ENCODE measurements at places on chromosomes 7 and 10.

DNA sequence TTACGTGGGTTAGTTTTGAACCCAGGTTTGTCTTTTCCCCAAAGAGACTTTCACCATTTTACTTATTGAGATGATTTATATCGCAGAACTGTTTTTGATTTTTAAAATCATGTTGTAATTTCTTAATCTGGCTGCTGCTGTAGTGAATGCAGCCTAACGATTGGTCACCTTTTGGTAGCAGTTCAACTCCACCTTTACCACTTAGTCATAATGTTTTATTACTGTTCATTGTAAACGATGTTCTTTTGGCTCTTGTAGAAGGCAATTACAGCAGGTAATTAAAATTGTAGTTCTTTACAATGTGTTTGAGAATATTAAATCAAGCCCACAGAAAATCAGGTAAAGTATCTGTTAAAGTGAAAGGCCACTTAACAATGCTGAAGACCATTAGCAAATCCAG lies 531.1 kb downstream of the SDK1 start:
- DNase-seq: no peak

DNA sequence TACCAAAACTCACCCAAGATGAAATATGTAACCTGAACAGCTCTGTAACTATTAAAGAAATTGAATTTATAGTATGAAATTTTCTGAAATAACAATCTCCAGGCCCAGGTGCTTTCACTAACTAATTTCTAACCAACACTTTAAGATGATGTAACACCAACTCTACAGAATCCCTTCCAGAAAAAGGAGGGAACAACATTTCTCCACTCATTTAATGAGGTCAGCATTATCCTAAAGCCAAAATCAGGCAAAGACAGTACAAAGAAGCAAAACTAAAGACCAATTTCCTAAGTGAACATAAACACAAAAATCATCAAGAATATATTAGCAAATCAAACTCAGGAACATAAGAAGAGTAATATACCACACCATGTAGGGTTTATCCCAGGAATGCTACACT lies 65.5 kb downstream of the KMT2C start:
- no peak for DNase-seq

GRCh38 chr10:128306966-128307365 lies 180.7 kb upstream of the MKI67 start:
- DNase-seq: no peak

DNA sequence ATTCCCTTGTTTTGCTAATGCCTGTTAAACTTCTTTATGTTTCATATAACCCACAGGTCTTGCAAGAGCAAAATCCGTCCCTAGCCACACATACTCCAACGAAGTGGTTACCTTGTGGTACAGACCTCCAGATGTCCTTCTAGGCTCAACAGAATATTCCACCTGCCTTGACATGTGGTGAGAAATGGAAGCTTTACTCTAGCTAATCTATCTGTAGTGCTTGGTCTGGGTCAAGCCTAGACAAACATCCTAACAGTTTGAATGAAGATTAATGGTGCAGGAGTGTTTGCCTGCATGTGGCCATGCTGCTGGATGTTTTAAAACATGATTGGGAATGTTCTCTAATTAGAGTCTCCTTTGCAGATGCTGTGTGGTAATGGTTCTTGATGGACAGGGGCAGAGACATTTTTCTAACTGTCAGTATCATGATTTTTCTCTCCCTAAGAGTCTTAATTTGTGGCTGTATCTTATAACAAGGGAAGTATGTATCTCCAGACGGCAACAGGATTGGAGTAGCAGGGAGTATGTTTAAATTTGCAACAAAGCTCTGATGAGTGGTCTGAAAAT lies 308.5 kb upstream of the FZD1 start:
- no peak for DNase-seq

DNA sequence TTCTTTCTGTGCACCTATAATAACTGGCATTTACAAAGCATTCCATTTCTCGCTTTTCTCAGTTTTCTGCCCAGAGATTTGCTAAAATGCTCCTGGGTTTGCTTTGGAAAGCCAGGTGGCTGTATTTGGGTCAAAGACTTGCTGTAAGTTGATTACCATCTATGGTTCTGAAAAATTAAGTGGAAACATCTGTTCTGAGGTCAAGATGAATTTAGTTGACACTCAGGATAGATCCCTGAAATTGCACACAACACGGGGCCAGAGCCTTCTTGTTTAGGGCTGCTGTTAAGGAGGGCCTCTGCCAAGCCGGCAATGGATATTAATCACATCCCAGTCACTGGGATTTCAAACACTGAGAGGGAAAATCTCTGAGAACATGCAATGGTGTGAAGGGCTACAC lies 111.6 kb upstream of the GLI3 start:
- DNase-seq: no peak

DNA sequence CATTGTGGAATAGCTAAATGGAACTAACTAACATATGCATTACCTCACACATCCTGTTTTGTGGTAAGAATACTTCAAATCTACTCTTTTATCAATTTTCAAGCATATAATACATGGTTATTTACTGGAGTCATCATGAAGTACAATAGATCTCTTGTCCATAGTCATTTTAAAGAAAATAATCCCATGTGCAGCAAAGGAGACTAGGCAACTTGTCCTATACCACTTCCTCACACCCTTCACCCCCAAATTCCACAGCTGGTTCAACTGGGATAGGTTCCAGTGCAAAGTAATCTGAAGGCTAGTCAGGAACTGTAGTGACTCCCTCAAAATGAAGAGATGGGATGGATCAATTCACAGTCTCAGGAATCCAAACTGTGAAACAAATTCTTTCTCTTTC lies 176.1 kb downstream of the SGMS1 start:
- DNase-seq: no peak

DNA sequence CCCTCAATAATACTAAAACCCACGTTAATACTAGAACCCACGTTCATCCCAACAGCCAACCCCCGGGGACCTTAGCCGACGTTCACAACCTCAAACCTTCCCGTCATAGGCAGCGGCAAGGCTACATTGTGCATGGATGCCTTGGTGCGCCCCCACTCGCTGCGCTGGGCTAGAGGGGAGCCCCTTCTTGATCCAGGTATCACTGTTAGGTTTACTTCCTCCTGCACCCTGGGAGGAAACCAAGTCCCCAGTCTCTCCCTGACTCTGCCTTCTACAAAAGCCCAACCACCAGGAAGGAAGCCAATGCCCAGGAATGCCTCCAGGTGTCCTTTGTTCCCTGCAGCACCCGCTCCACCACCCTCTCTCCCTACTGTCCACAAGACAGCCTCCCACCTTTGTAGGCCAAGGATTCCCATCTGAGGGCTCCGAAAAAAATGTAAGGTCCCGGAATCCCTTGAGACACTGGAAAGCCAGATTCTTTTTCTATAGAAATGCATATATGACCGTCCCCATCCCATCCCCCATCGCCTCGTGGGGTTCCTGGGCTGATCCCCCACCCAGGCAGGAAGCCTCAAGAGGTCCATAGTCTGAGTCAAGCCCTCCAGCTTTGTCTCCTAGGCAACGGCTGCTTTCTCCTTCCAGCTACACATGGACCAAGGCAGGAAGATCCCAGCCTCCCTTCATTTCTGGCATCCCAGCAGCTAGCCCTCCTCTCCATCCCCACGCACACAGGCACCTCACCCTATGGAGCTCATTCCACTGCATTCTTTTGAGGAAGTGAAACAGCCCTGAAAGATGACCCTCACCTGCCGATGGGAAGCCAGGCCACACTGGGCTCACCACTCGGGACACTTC lies 25.2 kb downstream of the CTBP2 start:
- no peak for DNase-seq

DNA sequence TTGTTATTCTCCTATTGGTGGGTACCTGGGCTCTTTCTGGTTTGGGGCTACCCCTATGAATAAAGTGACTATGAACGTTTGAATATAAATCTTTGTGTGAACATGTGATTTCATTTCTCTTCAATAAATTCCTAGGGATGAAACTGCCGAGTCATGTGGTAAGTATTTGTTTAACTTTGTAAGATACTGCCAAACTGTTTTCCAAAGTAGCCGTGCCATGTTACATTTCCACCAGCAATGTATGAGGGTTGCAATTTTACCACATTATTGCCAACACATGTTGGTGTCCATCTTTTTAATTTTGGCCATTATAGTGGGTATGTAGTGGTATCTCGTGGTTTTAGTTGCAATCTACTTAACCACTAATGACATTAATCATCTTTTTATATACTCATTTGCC lies 94.7 kb downstream of the ZNRF2 start:
- DNase-seq: no peak

DNA sequence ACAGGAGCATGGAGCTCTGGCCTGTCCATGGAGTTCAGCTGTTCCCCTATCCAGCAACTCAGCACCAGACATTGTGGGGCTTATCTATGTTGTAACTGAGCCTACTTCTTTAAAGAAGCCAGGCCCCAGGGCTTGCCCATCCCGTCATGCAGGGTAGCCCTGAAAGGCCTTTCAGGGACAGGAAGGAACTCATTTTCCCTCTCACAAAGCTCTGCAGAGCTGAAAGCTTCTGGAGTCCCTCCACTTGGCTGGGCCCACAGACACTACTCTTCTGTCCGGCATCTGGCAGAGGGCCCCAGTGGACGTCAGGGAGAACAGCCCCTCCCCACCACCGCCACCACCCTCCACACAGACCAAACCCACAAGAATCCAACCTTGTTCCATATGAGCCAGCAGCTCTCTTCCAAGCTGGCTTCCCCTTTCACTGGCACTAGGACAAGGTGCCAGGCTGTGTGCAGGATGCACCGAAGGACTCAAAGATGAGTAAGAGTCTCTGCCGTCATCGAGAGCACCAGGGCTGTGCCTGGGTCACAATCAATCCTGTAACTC lies 33.1 kb downstream of the DENND2A start:
- no peak for DNase-seq

GRCh38 chr7:91112902-91113341 lies 151.3 kb upstream of the FZD1 start:
- no peak for DNase-seq

DNA sequence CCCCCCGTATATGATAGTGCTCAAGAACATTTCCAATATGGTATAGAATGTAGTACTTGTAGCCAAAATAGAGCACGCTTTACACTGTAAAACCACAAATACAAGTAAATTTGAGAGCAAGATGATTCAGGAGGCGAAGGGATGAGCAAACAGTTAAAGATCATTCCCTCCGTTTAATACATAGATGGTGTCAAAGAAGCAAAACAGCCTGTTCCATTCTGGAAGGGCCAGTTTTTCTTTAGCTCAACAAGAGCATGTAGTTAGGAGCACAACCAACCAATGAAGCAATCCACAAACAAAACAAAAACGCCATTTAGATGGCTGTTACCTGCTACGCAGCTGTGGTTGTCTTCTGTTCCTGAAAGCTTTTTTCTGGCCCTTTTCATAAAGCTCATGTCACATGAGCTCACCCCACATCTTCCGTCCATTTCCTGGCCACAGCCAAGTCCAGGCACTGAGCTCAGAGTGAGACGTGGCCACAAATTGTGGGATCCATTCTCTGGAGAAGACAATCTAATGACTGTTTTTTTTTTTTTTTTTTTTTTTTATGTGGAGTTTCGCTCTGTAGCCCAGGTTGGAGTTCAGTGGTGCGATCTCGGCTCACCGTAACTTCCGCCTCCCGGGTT lies 185.6 kb downstream of the FANK1 start:
- no peak for DNase-seq

DNA sequence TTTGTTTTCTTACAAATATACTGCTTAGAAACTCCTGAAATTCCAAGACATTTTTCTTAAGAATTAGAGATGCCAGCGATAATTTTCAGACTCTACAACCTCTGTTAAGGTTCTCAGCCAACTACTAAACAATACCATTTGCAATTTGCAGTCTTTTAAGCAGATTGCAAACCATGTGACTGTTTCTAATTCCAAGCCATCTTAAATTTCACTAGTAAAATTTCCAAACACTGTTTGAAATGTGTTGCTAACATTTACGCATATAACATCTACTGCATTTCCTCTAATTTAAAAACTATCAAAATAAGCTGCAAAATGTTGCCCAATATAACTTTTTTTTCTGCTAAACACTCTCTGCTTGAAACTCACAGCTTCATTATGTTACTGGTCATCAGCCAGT lies 56.0 kb upstream of the MACROH2A2 start:
- DNase-seq: no peak

DNA sequence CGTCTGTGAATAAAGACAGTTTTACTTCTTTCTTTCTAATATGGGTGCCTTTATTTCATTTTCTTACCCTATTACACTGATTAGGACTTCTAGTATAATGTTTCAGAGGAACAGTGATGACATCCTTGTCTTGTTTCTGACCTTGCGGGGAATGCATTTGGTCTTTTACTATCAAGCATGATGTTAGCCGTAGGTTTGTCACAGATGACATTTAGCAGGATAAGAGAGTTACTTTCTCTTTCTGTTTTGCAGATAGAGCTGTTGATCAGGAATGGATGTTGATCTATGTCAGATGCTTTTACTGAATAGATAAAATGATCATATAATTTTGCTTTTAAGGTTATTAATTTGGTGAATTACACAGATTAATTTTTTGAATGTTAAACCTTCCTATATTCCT lies 6.6 kb upstream of the IGFBP3 start:
- no peak for DNase-seq

DNA sequence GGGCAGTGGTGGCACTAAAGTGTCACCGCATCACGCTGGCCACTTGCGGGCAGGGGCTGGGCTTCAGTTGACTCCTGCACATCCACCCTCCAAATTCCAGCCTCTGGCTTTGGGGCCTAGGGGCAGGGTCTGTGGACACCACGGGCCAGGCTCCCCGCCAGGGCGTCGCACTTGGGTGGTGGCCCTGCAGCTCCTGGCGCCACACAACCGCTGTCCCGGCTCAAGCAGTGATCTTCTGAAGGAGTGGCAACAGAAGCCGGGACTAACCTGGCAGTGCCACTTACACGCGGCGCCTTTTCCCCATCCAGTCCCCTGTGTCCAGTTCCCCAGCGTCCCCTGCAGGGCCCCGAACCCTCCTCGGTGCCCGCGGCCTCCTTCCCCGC lies 134.3 kb upstream of the ZNF92 start:
- no peak for DNase-seq

GRCh38 chr10:95440038-95440725 lies 121.0 kb downstream of the SORBS1 start:
- DNase-seq: no peak

- no peak for DNase-seq
Measured at GRCh38 chr10:50574305-50574704, 49.5 kb downstream of the SGMS1 start.
